Activated CD8-positive, alpha-beta memory T cell treated with anti-CD3 and anti-CD28 coated beads, Interleukin-2, amount 10 ng/mL, durations not matched to agents 7 days and 5 days (primary cell): ENCODE measurements at places on chromosomes 3 and 15.

- DNase-seq = peak; percentile 81
These were observed 775 bp downstream of the TTC21A start for GRCh38 chr3:39108200-39108710.

- DNase-seq = no peak
These were observed 35.8 kb downstream of the LMCD1 start for GRCh38 chr3:8537440-8537839.

DNA sequence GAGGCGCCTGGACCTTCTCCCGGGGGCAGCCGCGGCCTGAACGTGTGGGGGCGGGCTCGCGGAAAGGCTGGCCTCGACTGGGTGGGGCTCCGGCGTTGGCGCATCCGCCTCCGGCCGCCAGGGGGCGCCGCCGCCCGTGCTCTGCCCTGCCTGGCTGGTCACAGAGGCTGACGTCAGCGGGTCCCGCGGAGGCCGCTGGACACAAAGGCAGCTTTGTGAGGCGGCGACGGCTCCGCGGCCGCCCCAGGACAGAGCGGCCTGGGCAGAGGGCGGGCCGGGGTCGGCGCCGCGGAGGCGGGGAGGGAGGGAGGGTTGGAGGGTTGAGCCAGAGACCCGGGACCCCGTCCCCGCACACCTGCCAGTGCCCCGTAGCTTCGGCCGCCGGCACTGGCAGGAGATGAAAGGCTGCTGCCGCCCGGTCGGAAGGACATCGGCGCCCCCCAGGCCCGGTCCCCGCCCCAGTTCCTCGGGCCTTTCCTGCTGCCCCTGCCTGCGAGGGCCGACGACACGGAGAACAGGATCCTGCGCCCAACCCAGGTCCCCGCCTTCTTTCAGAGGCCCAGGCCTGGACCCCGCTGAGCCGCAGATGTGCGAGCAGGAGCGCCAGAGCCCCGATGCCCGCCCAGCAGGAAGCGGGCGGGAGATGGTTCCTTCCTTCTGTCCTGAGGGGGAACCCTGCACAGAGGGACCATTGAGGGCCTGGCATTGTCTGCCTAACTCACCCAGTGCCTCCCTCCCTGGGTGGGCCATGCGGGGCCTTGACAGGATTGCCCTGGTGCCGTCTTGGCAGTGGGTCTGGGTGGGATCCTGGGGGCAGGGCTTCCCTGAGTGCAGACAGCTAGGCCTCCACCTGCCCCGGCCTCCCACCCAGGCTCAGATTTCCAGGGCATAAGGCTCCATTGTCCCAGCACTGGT lies 8.7 kb upstream of the SEMA3B start:
- peak; percentile 91 for DNase-seq

GRCh38 chr3:81352867-81353266 lies 408.6 kb downstream of the GBE1 start:
- no peak for DNase-seq

GRCh38 chr3:87206070-87206469 lies 21.0 kb upstream of the CHMP2B start:
- DNase-seq = no peak
